ENCODE measurements at places on chromosomes 1 and 21.
A peak's percentile ranks its signal among the peaks of the same experiment; 100 is the strongest.

GRCh38 chr1:226370144-226370923, 37.6 kb downstream of the PARP1 start:
- no peak for DNase-seq

DNA sequence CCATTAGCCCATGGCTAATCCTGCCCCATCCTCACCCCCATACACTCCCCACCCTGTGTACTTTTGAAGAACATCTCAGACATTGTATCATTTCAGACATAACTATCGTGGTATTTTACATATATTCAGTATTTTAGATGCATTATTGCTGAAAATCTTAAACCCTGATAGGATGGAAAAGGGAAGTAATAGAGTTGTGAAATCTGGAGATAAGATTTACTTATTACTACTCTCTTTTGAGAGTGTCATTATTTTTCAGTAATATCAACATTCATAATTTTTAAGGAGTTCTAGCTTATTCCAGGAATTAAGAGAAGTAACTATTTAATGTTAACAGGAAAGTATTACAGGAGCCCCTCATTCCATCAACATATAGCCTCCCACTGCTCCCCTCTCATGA, 34.4 kb downstream of the ADCY10 start:
- no peak for DNase-seq

DNA sequence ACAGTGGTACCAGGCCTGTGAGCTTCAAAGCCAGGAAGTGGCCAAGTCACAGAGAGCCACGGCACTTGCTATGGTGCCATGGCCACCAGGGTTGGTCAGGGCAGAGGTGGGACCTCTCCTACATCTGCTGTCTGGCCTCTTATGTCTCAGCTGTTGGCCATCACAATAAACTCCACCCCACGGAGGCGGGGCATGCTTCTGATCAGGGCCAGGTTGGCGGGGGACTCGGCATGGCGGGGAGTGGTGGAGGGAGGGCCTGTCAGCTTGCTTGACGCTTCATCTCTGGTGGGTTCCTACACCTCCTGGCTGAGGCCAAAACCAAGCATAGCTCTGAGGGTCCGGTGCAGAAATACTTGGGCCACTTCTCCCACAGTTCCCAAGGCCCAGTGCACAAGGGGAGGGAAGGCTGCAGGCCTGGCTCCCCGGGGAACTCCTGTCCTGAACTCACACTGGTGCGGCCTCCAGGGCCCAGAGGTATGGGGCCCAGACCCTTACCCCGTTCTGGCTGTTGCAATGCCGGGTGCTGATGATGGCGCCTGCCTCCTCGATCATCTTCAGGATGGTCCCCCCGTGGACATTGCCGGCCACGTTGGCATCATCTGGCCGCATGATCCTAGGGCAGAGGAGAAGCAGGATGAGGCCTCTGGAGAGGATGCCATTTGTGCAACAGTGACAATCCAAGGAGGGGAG, 44.2 kb downstream of the ACOT7 start:
- DNase-seq = no peak

DNA sequence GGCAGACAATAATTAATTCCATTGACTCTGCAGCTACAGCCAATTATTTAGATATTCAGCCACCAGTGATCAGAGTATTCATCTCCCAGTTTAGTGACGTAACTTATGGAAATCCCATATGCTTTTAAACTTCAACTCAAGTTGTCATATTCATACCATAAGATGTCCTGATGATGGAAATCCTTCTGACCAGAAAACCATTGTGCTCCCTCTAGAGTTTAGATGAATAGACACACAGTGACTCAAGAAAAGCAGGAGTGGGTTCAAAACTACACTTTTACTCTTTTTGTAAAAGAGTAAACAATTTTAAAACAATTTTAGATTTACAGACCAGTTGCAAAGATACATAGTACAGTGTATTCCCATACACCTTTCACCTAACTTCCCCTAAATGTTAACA, 463.7 kb downstream of the KCNT2 start:
- no peak for DNase-seq

GRCh38 chr1:26890467-26890796, 349 bp upstream of the GPN2 start:
- DNase-seq = no peak

DNA sequence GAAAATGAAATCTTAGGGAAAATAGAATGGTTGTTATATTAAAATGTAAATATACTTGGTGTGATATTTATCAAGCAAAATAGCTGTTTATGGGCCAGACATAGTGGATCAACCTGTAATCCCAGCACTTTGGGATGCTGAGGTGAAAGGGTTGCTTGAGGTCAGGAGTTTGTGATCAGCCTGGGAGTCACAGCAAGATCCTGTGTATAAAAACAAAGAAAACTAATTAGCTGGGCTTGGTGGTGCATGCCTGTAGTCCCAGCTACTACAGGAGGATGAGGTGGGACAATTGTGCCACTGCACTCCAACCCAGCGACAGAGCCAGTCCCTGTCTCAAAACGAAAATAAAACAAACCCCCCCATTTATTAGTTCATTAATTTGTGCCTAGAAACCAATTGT, 21.6 kb upstream of the CFHR1 start:
- DNase-seq = no peak

GRCh38 chr1:11158720-11159321, 30.3 kb upstream of the ANGPTL7 start:
- DNase-seq = no peak

GRCh38 chr21:44495611-44496563, 40.6 kb downstream of the LRRC3 start:
- DNase-seq = no peak

- DNase-seq = no peak
Observed at GRCh38 chr21:45427331-45428271, 22.6 kb downstream of the COL18A1 start.

- DNase-seq = peak; percentile 56
Observed at GRCh38 chr1:204151552-204152309, at the start of gene ETNK2. TSS of gene ETNK2 (minus strand) at chr1:204152044. CDS start at chr1:204151852, 192 bp downstream.

GRCh38 chr1:220750131-220750515, 2.0 kb downstream of the MTARC2 start:
- DNase-seq = no peak

- DNase-seq = no peak
Observed at GRCh38 chr21:45333583-45334121, 46.0 kb upstream of the POFUT2 start.

GRCh38 chr21:45410865-45411809, 6.2 kb downstream of the COL18A1 start:
- DNase-seq = no peak
